ENCODE measurements at places on chromosomes 4 and X. TPM values are rescaled to one million over a fixed set of nuclear protein-coding genes. Genes with fewer than 3 reads are reported as not detected.

The COMMD8 gene
- total RNA-seq = 20.1 TPM

The PDGFC gene
- total RNA-seq = not detected

The MAP3K15 gene
- 0.34 TPM for total RNA-seq

The PDS5A gene
- total RNA-seq = 103 TPM

The USP26 gene
- total RNA-seq = not detected

The NOX1 gene
- total RNA-seq = not detected

The TREX2 gene
- 2.4 TPM for total RNA-seq

The ADGRG2 gene
- total RNA-seq = not detected

The GABRG1 gene
- not detected for total RNA-seq

The CLTRN gene
- 0.13 TPM for total RNA-seq

The OTUD6A gene
- total RNA-seq = not detected

The APLN gene
- 0.48 TPM for total RNA-seq

The PCYT1B gene
- total RNA-seq = 0.05 TPM

The GPR50 gene
- total RNA-seq = not detected

The MAGEB10 gene
- total RNA-seq = not detected

The TMPRSS11F gene
- not detected for total RNA-seq

The ATP1B4 gene
- not detected for total RNA-seq

The TBC1D19 gene
- total RNA-seq = 4.8 TPM

The SPANXN4 gene
- not detected for total RNA-seq

The NDP gene
- not detected for total RNA-seq

The BBS7 gene
- 13.7 TPM for total RNA-seq

The ARHGAP36 gene
- total RNA-seq = not detected

The F8A2 gene
- not detected for total RNA-seq

The CXorf51A gene
- total RNA-seq = not detected

The MAGEB17 gene
- not detected for total RNA-seq

The MAOA gene
- not detected for total RNA-seq

The TGIF2LX gene
- not detected for total RNA-seq

The VCX3B gene
- total RNA-seq = not detected

The CORIN gene
- 0.29 TPM for total RNA-seq

The GAGE13 gene
- not detected for total RNA-seq

The RIBC1 gene
- 0.88 TPM for total RNA-seq

The DUX4 gene
- not detected for total RNA-seq

The GAGE10 gene
- not detected for total RNA-seq

The TEX13B gene
- total RNA-seq = not detected

The ARR3 gene
- total RNA-seq = not detected

The SH3TC1 gene
- 23.2 TPM for total RNA-seq

The CUL4B gene
- 48.3 TPM for total RNA-seq

The UGT2B17 gene
- not detected for total RNA-seq

The PCDH11X gene
- total RNA-seq = not detected

The VCX2 gene
- total RNA-seq = not detected

The SLC34A2 gene
- not detected for total RNA-seq

The SOWAHB gene
- total RNA-seq = not detected

The NPNT gene
- not detected for total RNA-seq

The RNF212 gene
- total RNA-seq = 1.0 TPM

The GRIPAP1 gene
- 97.9 TPM for total RNA-seq

The NXF2 gene
- total RNA-seq = not detected

The VSIG4 gene
- not detected for total RNA-seq

The BMX gene
- not detected for total RNA-seq

The RBM46 gene
- total RNA-seq = not detected

The SSX3 gene
- not detected for total RNA-seq

The NPY2R gene
- not detected for total RNA-seq

The TRPC5OS gene
- not detected for total RNA-seq

The NRK gene
- not detected for total RNA-seq

The FAM149A gene
- total RNA-seq = 0.41 TPM

The EDA gene
- 15.1 TPM for total RNA-seq

The PFKFB1 gene
- total RNA-seq = 0.65 TPM

The AIFM1 gene
- total RNA-seq = 33.8 TPM

All from activated naive CD4-positive, alpha-beta T cell treated with anti-CD3 and anti-CD28 coated beads, Interleukin-2, amount 10 ng/mL, durations not matched to agents 5 hours and 36 hours (primary cell).